ENCODE measurements at places on chromosomes 7 and 10.

DNA sequence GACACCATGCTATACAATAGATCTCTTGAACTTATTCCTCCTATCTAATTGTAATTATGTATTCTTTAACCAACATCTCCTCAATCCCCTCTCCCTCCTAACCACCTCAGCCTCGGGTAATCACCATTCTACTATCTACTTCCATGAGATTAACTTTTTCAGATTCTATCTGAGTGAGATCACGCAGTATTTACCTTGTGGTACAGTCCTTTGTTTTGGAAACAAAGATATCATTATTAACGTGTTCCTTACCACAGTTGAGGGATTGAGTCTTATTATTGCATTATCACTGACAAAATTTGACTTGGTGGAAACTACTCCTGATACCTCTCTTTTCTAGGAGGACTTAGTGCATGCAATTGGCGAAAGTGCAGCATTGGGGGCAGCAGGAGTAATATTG lies 26.0 kb upstream of the HYAL4 start:
- no peak for DNase-seq

GRCh38 chr7:8228766-8229674 lies 32.9 kb downstream of the ICA1 start:
- DNase-seq: no peak

DNA sequence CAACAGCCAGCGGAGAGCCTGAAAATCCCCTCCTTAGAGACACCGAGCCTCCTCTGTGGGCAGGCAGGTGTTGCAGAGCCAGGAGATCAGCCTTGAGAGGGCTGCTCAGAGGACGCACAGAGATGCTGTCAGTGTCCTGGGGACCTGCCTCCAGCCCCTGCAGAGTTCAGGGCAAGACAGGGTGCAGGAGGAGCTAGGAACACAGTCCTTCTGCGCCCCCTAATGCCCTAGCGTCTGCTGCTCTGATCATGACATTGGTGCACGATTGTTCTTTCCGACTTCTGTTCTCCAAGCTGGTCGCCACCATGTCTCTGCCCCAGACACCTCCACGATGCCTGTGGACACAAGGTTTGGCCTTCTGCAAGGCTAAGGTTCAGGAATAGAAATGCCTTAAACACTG lies 613.7 kb upstream of the MKI67 start:
- no peak for DNase-seq

DNA sequence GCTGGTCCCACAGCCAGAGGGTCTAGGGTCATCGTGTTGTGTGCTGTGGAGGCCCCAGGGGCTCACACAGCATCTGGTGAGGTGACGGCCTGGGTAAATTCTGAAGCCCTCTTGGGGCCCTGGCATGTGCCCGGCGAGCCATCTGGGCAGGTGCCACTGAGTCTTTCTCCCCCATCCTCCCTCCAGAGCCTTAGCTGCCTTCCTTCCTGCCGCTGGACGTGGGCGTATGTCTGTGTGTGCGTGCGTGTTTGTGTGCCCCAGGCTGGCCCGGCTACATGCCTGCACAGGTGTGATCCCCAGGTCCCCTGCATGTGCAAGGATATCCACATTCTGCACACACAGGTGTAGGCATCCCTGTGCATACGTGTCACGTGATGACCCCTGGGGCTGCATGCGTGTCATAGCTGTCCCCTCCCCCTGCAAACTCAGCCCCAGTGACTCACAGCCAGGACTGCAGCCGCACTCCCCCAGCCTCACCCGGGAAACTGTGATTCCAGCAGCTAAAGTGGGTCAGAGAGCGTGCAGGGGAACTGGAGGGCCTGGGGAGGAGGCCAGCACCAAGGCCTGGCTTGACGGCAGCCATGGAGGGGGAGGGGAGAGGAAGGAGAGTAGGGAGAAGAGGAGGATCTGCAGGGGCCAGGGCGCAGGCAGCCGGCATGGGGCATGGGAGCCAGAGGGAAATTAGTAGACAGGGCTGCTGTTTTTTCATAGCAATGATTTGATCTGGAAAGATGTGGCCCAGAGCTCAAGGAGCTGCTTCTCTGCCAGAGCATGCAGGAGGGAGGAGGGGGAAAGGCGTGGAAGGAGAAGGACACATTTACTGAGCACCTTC lies 46.4 kb downstream of the ELFN1 start:
- DNase-seq: peak; percentile 65

GRCh38 chr7:25382869-25383268 lies 154.6 kb upstream of the NPVF start:
- no peak for DNase-seq

DNA sequence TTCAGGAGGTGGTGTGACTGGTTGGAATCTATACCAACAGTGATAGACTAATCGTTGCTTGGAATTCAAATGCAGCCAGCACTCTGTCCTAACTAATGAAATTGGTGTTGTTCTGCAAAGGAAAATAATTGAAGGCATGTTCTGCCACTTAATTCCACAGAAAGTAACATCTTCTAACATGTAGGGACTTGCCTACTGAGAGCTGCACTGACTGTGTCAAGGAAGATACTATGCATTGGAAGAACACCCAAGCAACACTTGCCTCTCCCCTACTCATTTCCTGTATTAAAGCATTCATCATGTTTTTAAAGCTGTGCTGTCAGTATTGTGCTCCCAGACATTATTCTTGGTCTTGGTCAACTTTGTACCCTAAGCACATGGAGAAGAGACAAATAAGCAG lies 2.7 kb upstream of the CYP3A7 start:
- no peak for DNase-seq

DNA sequence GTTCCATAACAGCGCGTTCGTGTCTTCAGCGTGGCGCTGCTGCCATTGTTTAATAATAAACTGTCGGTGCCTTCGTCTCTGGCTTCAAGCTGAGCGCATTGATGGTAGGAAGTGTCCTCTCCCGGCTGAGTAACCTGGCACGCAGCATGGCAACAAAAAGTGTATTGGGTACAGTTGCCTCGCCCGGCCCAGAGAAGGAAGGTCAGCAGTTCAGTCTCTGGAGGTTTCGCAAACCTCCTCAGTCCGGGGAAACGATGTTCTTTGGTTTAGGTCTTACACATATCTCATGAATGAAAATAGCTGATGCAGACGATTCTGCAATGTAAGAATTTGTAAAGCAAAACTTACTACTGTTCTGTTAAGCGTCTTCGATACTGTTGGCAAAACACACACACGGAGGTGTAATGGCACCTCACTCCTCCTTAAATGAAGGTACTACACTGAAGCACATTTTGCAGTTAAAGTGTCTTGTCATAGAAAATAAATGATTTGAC lies 739 bp upstream of the CCDC186 start:
- peak; percentile 94 for DNase-seq

GRCh38 chr10:113304726-113305125 lies 248.1 kb upstream of the HABP2 start:
- no peak for DNase-seq

GRCh38 chr10:121330563-121330962 lies 267.7 kb downstream of the FGFR2 start:
- DNase-seq: no peak

DNA sequence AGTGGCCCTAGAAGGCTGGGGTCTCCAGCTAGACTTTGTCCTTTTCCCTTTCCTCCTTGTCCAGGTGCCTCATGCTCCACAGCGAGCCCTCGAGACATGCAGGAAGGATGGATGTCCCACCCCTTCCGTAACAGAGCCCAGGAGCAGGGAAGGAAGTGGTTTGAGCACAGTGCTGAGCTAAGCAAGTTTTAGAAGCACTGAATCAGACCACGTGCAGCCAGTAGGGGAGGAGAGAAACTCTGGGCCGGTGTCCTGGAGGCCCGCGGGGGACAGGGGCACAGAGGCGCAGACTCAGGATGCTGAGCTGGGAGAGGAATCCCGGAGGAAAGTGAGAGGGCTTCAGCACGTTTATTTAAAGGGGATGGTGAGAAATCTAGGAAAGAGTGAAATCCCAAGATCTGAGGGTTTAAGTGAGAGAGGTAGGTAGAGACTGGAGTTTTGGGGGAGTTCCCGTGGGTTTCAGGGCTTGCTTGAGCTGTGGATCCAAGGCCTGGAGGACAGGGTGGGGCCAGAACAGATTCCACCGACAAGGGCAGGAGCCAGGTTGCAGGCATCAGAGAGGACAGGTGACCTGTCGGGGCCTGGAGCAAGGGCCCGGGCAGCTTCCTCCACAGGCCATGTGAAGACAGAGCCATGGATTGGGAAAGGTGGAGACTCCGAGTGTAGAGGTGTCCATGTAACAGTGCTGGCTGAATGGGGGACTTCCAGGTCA lies 4.4 kb upstream of the IRF5 start:
- no peak for DNase-seq

DNA sequence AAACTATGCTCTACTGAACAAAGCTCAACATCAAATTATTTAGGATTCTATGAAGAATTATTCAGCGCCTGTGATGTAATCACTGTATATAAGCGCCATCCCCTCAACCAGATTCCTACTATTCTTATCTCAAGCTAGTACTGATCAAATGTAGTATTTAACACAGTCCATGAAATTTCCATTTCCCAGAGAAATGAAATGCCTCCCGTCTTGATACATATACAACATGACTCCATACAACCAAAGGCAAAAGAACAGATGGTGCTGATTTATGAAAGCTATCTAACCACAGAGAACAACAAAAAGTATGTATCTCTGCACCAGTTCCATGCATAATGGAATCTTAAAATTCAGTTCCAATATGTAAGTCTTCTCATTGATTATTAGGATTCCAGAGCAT lies 406.1 kb downstream of the PARD3 start:
- DNase-seq: no peak

GRCh38 chr7:38858259-38858884 lies 50.6 kb downstream of the VPS41 start:
- peak; percentile 38 for DNase-seq
